ENCODE measurements at places on chromosomes 16 and 17. TPM values are rescaled to one million over a fixed set of nuclear protein-coding genes. Genes with fewer than 3 reads are reported as not detected.

Gene CFAP52
- polyA plus RNA-seq: not detected

Gene MT1A
- polyA plus RNA-seq: 73.4 TPM

Gene ANKRD40CL
- polyA plus RNA-seq: not detected

Gene CPNE7
- not detected for polyA plus RNA-seq

Gene NUBP1
- polyA plus RNA-seq: 55.9 TPM

Gene MPP2
- 8.8 TPM for polyA plus RNA-seq

Gene SLC39A11
- 3.2 TPM for polyA plus RNA-seq

Gene CD300LB
- 0.09 TPM for polyA plus RNA-seq

Gene IRX6
- polyA plus RNA-seq: 0.02 TPM

Gene CENPN
- 4.9 TPM for polyA plus RNA-seq

Gene IL17C
- polyA plus RNA-seq: not detected

Gene IGF2BP1
- polyA plus RNA-seq: not detected

Gene TPSB2
- polyA plus RNA-seq: 1.8 TPM

Gene TMEM220
- 5.8 TPM for polyA plus RNA-seq

Gene TBC1D3E
- not detected for polyA plus RNA-seq

Gene ZSCAN32
- 5.1 TPM for polyA plus RNA-seq

Gene CCDC144A
- polyA plus RNA-seq: 1.9 TPM

Gene HOXB6
- 1.1 TPM for polyA plus RNA-seq

Gene CA4
- 17.6 TPM for polyA plus RNA-seq

Gene HAS3
- 0.50 TPM for polyA plus RNA-seq

Gene SLC16A13
- 1.2 TPM for polyA plus RNA-seq

Gene ZPBP2
- polyA plus RNA-seq: not detected

Gene SERPINF2
- 1.1 TPM for polyA plus RNA-seq

Gene PRSS8
- polyA plus RNA-seq: 0.41 TPM

Gene CTRB2
- 0.14 TPM for polyA plus RNA-seq

Gene KNOP1
- polyA plus RNA-seq: 12.5 TPM

Gene CCT6B
- polyA plus RNA-seq: 1.9 TPM

Gene GP2
- 0.05 TPM for polyA plus RNA-seq

Gene KRT14
- polyA plus RNA-seq: 0.11 TPM

Gene KRTAP4-3
- not detected for polyA plus RNA-seq

Gene CCL8
- 0.34 TPM for polyA plus RNA-seq

Gene OR2C1
- polyA plus RNA-seq: not detected

Gene CACNB1
- polyA plus RNA-seq: 6.4 TPM

Gene TCAP
- 4,928 TPM for polyA plus RNA-seq

Gene PLA2G10
- not detected for polyA plus RNA-seq

Gene OR1E1
- polyA plus RNA-seq: not detected

Gene CCL11
- polyA plus RNA-seq: 0.36 TPM

Gene ADAD2
- polyA plus RNA-seq: 2.9 TPM

Gene MFSD6L
- polyA plus RNA-seq: 0.14 TPM

All from right cardiac atrium (tissue), 5 donors.